Retina (tissue), 1 donor: ENCODE measurements at places on chromosomes 2 and 18.
A peak's percentile ranks its signal among the peaks of the same experiment; 100 is the strongest.

- DNase-seq, result no peak
Observed at GRCh38 chr2:55157474-55157884, 74.6 kb downstream of the CLHC1 start.

- no peak for DNase-seq
Observed at GRCh38 chr18:48989304-48990303, 38.8 kb upstream of the SMAD7 start.

GRCh38 chr2:233087713-233088112, 27.6 kb downstream of the INPP5D start:
- no peak for DNase-seq

- DNase-seq, result no peak
Observed at GRCh38 chr2:222025881-222026271, 272.9 kb downstream of the PAX3 start.

DNA sequence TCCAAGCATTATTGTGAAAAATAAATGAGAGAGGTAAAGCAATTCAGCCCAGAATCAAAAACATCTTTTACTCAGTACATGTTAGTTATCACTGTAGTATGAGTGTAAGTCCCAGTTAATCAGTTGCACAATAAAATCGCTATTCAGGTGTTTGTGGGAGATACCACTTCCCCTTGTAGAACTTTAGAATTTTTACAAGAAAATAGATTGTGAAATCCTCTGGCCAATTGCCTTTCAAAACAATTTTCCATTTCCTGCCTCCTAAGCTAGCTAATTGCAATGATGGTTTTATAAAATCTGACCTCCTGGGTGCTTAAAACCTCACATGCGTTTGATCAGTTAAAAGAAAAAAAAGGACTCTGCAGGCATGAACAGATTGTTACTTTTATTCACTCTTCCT, 332.5 kb downstream of the PID1 start:
- no peak for DNase-seq

GRCh38 chr18:66993492-66993891, 389.6 kb upstream of the CDH19 start:
- DNase-seq, result no peak

DNA sequence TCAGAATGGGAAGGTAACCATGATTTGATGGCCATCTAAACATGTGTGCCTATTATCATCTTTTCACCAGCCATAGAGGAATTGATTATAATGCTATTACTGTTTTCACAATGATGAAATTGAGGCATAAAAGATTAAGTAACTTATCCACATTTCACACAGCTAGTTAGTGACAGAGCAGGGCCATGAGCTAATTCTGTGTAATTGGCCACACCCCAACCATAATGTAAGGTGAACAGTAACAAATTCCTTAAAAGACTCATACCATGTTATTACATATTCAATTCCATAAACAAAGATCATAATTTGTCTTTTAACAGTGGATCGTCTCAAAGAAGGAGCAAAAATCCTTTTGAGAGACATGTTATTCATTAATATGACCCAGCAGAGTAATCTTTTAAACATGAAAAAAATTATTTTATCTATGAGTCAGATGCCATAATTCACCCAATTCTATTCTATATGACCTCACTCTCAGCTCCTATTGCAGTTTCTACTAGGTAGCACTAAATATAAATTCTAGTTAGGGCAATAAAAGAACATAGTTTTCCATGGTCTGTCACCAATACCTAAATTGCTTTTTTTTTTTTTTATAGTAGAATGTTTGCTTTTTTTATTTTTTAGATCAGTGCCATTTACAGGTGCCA, 475.8 kb upstream of the SLC39A10 start:
- no peak for DNase-seq

DNA sequence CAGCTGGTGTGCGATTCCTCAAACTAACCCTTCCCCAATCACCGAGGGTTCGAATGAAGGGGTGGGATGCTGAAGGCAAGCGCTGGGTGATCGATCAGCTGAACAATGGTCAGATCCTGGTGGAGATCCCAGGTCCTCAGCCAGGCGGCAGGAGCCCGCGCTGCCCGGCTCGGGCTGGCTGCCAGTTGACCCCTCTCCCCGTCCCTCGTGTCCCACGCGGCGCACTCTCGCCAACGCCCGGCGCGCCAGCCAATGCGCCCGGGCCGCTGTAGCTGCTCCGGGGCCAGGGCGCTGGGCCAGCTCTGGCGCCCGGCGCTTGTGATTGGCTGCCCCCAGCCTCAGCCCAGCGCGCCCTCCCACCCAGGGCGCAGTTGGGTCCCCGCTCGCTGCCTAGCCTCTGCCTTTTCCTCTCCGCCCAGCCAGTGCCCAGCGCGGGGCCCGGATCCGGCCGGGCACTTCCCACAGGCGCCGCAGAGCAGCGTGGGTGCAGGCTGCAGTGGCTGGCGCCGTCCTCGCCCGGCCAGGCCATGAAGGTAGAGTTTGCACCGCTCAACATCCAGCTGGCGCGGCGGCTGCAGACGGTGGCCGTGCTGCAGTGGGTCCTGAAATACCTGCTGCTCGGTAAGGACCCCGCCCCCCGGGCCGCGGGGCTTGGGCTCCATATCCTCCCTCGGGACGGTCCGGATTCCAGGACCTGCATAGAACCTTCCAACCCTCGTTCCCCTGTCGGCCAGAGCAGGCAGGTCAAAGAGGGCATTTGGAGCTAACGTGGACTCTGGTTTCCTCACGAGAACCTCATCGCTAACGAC, at the start of gene MOGAT1:
Gene MOGAT1, plus strand, starts transcription at position 400 of the 809 bp plus-strand sequence. Its CDS starts 128 bp downstream, at position 528.
- peak; percentile 84 for DNase-seq

- DNase-seq, result peak; percentile 34
Observed at GRCh38 chr2:237471438-237472186, 15.4 kb upstream of the MLPH start.

GRCh38 chr2:18548621-18549020, 11.8 kb downstream of the RDH14 start:
- DNase-seq, result no peak
